ENCODE measurements at places on chromosomes 6 and 20.

DNA sequence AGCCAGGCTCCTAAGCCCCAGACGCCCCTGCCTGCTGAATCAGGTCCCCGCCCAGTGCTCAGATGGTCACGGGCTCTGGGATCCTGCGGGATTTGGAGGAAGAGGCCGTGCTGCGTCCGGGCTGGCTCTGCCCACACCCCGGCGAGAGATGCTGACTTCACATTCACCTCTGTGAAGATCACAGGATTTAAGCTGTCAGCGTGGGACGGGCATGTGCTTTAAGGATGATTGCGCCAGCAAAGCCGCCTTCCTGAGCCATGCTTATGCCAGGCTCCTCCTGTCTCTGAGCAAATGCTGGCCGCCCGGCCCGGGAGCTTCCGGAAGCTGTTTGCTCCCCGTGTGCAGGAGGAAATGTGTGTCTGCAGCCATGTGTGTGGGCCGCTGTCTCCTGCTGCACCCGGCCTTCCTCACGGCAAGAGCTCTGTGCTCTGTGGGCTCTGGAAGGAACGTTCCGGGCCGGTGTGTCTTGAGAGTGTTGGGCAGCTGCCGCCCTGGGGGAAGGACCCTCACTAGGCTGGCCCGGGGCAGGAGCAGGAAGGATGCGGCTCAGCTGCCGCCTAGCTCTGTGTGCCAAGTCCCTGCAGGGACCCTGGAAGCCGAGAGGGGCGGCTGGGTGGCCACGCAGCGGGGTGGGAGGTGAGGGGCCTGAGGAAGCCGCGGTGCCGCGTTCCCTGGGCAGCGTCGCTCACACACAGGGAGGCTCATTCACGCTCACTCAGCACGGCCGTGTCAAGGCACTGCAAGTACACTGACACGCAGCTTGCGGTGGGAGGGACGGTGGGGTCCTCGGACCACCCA lies 19.0 kb upstream of the BHLHE23 start:
- DNase-seq, result no peak

DNA sequence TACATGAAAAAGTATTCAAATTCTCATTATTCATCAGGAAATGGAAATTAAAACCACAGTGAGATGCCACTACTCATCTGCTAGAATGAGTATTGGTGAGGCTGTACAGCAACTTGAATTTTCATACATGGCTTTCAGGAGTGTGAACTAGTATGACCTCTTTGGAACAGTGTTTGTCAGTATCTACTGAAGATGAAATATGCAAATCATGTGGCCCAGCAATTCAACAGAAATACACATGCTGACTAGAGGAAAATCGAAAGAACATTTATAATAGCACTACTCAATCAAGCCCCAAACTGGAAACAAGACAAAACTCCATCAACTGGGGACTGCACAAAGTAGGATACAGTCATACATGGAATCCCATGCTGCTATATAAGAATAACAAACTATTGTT lies 102.2 kb downstream of the DCDC2 start:
- no peak for DNase-seq

DNA sequence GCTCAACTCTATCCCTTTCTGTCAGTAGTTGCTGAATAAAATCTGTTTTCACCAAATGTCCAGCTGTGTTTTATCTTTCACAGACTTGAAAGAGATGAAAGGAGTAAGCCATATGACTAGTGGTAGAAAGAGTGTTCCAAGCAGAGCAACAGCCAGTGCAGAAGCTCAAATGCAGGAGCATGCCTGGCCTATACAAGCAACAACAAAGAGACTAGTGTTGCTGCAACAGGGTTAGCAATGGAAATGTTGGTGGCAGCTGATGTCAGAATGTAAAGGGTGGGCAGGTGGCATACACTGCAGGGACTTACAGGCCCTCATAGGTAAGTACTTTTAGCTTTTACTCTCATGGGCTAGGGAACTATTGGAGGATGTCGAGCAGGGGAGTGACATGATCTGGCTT lies 5.2 kb upstream of the HINT3 start:
- DNase-seq, result no peak

DNA sequence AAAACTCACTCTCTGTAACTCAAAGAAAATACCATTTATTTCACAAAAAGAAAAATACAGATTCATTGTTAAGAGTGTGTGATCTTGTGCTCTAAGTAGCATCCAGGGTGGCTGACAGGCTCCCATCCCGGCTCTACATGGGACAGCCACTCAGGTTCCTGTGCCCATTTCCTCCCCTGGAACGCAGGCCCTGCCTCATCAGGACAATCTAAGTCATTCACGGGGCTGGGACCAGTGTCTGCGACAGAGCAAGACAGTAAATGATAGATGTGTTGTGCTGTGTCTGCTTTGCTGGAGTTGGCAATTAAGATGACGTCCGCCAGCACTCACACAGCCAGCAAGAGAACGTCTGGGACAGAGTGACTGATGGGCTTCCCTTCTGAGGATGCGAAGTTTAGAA lies 6.9 kb upstream of the FAM209A start:
- no peak for DNase-seq

DNA sequence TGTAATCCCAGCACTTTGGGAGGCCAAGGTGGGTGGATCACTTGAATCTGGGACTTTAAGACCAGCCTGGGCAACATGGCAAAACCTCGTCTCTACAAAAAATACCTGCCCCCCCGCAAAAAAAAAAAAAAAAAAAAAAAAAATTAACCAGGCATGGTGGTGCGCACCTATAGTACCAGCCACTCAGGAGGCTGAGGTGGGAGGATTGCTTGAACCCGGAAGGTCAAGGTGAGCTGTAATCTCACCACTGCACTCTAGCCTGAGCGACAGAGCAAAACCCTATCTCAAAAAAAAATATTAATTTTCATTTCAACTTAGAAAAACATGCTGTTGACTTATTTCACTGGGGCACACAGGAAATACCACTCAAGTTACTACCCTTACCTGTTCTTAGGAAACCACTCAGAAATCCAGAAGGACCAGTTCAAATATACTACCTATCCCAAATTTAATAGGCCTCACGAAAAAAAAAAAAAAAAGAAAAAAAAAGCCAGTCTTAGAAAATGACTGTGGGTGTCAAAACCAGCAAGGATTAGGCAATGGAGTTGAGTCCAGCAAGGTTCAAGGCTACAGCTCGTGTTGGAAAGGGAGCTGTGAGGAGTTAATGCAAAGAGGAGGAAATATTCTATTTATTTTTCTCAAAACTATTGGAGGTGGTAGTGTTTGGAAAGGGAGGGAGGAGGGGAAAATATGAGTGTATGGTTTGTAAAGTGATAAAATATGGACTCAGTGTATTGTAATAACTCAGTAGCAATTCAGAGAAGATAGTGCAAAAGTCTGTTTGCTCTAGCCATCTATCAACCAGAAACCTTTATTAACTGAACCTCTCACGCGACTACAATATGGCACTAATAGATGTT lies 33.9 kb upstream of the PIM1 start:
- no peak for DNase-seq

GRCh38 chr20:6053776-6054688 lies at the start of gene LRRN4:
TSS of gene LRRN4 (minus strand) at chr20:6054060. CDS start at chr20:6052799, 1,261 bp downstream.
- peak; percentile 21 for DNase-seq

- DNase-seq, result no peak
These were observed 70.6 kb upstream of the DST start for GRCh38 chr6:56713254-56713672.

DNA sequence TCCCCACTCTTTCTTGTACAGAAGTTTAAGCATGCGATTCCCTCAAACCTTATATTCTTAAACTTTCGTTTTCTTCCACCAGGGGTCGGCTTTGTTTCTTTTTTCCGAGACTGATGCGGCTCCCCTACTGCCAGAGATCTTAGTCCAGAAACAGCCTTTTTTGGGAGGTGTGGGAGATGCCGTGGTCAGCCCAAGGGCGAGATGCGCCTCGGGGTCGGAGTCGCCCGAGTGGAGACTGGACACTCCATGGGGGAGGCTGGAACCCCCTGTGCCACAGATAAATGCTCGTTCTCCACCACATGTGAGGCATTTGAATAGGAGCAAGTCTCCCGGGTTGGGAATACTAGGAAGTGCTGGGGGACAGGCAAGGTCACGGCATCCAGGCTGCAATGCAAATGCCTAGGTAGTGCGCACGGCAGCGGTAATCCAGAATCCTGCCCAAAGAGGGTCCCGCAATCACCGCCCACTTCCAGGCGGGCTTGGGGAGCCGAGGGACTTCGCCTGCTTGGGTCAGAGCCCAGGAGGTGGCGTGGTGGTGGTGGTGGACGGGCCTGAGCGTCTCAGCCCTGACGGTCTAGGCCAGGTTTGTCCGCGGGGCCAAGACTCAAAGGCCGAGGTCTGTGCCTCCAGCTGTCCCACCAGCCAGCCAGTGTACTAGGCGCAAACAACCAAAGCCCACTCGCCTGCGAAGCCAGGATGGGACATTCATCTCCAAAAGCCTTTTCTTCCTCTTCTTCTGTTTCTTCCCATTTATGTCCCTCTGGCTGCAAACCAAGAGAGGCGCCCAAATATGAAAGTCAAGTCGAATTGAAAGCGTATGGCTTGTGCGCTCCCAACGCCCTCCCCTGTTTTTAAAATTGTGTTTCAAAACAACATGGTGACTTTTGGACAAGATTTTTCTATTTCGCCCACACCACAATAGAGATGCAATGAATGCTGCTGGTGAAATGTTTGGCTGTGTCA lies 39.3 kb upstream of the OSTM1 start:
- no peak for DNase-seq

DNA sequence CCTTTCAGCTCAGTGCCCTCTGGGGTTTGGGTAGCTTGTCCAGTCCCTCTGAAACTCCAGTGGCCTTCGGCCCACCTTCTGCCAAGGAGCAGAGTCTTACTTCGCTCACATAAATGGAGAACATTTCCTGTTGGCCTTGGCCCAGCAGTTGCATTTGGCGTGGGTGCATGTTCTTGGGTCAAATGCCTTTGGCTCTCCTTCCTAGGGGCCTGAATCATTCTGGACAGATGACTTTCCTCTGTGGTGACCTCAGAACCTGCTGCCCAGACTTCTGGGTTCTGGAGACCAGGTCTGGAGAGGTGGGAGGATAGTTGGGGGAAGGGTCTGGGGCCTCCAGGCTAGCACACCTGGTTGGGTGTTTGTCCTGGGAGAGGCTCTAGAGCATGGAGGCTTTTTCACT lies 29.3 kb downstream of the BCAS4 start:
- no peak for DNase-seq

DNA sequence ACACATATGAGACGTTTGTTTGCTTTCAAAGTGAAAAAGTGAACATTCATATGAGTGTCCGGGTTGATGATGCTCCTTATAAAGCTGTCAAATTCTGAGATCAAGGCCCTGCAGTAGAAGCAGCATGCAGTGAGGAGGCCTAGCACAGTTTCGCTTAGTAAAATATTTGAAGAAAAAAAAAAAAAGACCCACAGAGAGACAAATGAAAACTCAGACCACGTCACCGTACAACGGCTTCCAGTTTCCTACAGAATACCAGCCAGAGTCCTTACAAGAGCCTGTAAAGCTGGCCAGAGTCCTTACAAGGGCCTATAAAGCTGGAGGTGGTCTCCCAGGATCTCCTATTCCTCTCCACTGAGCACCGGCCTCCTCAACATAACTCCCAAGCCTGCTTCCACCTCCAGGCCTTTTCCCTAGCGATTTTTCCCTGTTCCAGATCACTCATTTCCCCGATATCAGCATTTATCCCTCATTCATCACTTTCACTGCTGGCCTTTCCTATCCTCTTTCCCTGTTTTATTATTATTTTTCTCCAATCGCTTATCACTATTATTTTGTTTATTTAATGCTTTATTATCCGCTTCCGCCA lies 1.5 kb upstream of the HMGN4 start:
- no peak for DNase-seq

DNA sequence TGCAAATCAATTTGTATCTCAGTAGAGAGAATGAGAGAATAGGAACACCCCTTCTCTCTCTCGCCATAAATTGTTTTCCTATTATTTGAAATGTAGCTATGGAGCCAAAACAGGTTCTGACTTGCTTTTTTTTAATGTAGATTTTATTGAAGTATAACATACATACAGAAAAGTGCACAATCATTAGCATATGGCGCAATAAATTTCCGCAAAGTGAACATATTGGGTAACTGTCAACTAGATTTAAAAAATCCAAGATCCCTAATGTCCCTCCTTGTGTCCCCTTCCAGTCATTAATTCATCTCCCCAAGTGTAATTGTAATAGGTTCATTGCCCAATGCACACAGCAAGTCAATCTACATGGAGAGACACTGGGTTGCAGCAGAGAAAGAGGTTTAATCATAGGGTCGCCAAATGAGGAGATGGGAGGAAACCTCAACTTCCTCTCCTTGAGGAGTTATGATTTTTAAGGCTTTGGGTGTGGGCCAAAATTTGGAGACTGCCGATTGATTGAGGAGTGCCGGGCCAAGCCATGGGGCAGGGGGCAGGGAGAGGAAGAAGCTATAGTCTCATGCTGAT lies 43.3 kb upstream of the TGM3 start:
- no peak for DNase-seq

- no peak for DNase-seq
These were observed 1.4 kb downstream of the PHF20 start for GRCh38 chr20:35773154-35773751.

GRCh38 chr6:15017261-15017660 lies 228.6 kb upstream of the JARID2 start:
- no peak for DNase-seq

DNA sequence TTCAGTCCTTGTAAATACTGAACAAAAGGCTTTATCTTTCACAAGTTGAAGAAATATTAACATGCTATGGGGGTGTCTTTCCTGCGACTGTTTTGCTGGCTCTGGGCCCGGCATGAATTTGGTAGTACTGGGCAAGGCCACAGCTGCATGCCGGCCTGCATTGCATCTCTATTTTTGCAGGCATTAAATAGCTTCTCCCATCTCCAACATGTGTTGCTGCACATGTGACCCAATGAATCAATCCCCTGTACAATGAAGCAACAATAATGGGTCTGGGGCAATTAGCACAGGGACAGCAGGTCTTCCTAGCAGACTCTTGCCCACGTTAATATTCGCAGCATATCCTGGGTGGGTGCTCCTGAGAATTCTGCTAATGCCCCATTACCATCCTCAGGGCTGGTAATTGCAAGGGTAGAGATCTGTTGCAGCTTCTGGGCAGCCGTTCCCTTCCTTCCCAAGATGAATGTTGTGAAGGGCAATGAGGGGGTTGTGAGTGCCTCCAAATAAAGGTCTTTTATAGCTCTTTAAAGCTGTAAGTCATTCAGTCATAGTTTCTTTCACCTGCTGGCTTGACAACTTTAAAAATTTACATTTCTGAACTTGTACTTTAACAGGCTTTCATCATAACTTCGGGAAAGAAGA lies 24.3 kb upstream of the CDYL start:
- peak; percentile 5 for DNase-seq

GRCh38 chr6:6856538-6857523 lies 250.9 kb upstream of the RREB1 start:
- no peak for DNase-seq

- DNase-seq, result no peak
These were observed 10.3 kb upstream of the MYB start for GRCh38 chr6:135170849-135171248.
